ENCODE measurements at places on chromosomes 4 and X.

DNA sequence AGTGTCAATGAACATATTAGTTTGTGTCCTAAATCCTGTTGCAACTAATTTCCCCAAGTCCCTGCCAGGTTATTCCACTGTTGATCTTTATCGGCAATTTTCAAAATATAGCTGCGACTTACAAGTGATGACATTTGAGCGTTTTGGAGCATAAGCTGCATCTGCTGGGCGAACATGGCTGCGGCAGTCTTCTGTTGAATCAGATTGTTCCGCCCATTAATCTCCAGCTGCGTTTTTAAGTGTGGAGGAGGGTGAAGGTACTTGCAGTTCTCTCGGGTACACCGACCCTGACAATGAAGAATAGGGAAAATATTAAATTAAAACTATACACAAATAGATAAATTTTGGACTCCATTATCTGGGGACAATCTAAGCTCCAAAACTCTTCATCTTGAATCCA, 82.7 kb downstream of the MBNL3 start:
- no peak for DNase-seq

GRCh38 chr4:159272273-159273140, 169.6 kb downstream of the RAPGEF2 start:
- peak; percentile 52 for DNase-seq

- peak; percentile 23 for DNase-seq
Measured at GRCh38 chr4:498328-498904, 540 bp downstream of the ZNF721 start.

DNA sequence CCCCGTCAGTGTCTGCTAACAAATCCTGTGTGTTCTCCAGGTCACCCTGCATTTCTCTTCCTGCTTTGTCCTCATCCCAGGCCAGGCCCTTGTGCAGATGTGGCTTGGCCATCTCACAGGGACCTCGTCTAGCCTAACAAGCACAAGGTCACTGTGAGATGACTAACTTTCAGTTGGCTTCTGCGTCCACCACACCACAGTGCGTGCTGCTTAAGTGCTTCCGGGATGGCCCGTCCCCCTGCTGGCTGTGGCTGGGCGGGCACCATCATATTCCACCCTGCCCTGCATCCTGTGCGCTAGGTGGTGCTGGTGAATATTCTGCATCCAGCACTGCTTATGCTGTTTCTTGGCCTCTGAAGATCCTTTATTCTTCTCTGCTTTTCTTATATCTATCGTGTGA, 33.8 kb downstream of the RBBP7 start:
- no peak for DNase-seq

- DNase-seq = no peak
Measured at GRCh38 chrX:149121206-149121920, 383.7 kb downstream of the IDS start.

DNA sequence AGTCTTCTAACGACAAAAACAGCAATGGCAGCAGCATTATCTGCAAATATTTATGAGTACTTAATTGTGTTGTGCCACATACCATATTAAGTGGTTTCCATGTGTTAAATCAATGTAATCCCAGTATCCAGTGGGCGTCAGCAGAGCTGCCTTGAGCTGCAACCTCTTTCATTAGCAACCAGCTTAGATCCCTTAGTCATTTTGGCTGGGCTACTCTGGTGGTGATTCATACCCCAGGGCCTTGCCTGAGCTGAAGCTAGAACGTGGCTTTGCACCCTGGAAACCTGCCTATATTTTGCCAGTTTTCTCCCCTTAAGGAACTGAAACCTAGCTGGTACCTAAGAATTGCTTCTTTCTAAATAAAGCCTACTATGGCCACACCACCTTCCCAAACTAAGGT, 474.3 kb upstream of the FTHL17 start:
- DNase-seq = peak; percentile 69

GRCh38 chrX:30572004-30572403, 5.6 kb downstream of the TASL start:
- no peak for DNase-seq

DNA sequence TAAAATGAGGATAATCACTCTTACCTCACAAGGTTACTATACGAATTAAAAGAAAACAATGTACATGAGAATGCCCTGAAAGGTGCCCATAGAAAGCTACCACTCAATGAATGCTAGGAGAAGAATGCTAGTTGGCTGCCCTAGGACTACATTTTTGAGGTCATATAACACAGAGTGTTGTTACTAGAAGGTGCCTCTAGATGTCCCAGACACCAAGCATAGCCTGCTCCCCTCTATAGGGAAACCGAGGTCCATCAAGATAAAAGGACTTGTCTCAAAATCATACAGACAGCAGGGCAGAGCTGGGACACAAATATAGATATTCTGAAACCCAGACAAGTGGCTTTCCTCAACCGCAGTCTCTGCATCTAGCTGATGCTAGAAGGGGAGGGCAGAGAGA, 147.0 kb upstream of the ARHGEF9 start:
- DNase-seq = no peak

DNA sequence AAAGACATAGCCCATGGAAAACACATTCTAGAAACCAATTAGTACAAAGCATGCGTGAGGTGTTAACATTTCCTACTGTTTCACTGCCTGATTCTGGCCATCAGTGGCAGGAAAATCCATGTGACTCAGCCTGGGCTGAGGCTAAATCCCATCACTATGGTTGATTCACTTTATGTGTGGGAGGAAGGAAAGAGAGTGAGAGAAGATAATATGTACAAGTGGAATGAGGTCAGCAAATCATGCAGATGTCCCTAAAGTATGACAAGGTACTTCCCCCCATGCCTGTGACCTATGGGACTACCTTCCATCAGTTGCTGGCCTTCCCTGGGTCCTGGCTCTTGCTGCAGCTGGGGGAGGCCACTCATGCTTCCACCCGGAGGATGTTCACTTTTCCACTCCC, 64.2 kb upstream of the MAP3K15 start:
- peak; percentile 33 for DNase-seq

DNA sequence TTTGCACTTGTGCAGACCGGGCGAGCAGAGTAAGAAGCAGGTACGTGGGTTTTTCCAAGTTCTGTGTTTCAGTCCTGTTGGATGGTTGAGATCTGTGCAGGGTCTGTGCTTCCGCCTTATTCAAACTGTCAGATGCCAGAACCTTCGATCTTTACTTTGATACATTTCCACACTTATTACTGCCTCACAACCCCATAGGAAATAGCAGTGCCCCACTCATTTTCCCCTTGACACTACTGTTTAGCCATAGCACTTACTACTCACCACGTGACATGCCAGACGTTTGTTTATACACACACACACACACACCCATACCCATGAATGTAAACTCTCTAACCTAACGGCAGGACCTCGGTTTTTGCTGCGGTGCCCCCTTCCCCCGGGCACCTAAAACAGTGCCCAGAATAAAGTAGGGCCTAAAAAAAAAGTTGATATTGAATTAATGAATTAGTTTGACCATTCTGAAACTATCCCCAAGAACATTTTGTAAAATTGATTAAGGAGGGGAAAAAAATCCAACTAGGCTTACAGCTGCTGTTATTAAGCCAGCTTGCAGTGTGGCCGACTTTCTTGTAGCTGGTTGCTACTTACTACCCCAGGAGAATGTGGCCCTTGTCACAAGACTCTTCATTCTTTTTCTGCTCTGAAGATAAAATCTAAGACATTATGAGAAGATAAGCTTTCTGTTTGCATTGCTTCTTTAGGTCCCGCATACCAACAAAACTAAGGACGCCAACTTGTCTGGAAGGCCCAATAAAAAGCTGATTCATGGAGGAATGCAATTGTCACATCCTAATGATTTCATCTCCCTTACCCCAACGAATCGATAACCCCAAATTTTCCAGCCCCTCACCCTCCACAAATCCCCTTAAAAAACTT, 704 bp upstream of the SEPSECS start:
- DNase-seq = peak; percentile 22

DNA sequence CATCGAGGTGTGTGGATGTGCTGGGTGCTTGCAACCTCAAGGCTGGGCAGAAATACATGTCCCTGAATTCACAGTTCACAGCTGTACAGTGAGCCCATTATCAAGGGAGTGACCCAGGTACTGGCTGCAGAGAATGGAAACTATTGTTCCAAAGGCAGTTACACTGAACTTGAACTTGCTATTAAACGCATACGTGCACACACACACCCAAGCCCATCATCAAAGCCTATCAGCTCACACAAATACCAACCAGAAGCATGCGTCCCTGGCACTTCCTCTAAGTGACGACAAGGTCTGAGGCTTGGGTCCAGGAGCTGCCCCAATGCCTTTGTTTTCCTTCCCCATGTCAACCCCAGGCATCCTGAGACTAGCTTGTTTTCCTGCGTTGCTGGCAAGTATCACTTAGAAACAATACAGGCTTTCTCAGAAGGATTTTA, 88.6 kb downstream of the IRF2 start:
- no peak for DNase-seq

DNA sequence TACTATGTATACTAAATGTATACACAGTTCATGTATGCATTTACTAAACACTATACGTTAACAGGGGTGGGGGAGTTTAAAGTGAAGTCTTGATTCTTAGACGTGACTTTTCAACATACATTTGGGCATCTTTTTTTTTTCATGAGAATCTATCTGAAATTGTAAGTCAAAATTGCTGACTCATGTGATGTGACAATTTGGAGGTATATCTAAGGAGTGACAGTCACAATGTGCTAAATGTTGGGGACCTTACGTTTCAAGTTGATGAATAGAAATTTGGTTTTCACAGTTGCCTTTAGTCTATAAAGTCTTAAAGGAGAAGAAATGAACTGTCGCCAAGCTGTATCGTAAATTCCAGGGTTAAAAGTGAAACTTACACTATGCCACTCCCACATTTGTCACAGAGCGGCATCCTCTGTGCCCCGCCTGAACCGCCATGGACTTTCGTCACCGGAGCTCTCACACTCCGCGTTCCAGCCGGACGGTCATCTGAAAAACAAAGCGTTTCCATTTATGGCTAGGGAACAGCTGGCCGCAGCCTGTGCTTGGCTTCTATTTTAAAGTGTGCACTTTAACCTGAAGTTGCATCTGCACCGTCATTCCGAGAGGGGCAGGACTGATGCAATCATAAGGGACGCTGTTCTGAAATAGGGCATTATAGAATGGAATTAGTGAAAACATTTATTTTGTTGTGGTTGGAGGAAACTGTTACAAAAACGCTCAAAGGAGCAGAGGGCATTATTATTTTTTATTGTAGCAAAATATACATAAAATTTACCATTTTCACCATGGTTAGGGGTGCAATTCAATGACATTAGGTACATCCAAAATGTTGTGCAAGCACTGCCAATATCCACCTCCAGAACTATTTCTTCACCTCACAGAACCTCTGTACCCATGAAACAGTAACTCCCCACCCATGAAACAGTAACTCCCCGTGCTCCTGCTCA, 30.9 kb downstream of the PDLIM3 start:
- DNase-seq = peak; percentile 55

DNA sequence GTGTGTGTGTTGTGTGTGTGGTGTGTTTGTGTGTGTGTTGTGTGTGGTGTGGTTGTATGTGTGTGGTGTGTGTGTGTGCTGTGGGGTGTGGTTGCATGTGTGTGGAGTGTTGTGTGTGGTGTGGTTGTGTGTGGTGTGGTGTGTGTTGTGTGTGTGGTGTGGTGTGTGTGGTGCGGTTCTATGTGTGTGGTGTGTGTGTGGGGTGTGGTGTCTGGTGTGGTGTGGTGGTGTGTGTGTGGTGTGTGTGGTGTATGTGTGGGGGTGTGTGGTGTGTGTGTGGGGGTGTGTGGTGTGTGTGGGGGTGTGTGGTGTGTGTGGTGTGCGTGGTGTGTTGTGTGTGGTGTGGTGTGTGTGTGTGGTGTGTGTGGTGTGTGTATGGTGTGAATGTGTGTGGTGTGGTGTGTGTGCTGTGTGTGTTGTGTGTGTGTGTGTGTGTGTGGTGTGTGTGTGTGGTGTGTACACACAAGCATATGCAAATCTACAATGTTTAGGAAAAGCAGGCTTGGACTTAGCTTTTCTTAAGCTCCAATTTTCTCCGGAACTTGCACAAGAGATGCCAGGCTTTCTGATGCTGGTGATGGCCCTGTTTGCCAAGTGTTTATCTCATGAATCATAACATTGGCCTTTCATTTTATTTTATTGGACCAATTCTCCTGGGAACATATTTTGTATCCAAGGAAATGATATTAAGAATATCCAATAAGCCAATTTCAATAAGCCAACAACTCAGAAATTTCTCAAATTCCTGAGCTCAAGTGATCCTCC, 148.7 kb downstream of the SPATA18 start:
- peak; percentile 24 for DNase-seq

DNA sequence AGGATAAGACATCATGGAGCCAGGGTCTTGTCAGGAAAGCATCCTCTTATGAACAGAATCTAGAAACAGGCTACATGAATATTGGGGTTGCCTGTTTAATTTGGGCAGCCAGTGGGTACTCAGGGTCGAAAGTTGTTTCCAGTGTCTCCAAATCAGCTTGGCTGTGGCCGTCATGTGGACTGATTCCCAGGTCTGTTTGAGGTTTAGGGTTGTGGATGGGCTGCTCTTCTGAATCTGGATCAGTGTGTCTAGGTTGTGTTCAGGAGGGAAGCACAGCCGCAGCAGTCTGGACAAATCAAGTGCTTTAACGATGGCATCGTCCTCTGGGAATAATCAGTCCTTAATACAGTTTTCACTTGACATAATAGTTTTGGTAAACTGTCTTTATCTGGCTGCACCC, 94.3 kb downstream of the GATB start:
- DNase-seq = no peak

- DNase-seq = peak; percentile 92
Measured at GRCh38 chrX:22800360-22800759, 199.4 kb upstream of the DDX53 start.

GRCh38 chrX:129462707-129463106, 60.6 kb downstream of the SMARCA1 start:
- DNase-seq = no peak

GRCh38 chrX:22165732-22166457, 106.8 kb upstream of the CBLL2 start:
- DNase-seq = peak; percentile 40

DNA sequence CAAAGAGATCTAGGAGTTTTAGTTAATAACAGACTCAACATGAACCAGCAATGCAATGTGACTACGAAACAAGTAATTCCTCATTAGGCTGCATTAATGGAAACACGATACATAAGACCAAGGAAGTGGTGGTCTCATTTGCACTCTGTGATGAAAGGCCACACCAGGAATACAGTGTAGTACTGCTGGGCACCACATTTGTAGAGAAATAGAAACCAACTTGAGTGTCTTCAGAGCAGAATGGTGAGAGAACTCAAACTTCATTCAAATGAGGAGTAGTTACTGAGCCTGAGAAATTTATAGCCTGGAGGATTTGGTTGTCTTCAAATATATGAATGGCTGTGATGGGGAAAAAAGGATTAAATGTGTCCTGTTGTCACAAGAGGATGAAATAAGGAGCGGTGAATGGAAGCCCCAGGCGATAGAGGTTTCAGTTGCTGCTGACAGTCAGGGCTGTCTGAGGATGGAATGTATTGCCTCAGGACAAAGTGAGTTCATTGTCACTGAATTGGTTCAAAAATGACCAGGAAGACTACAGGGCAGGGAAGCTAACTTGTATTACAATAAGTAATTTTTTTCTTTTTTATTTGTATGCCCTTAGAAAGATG, 50.9 kb downstream of the NFKB1 start:
- DNase-seq = no peak

DNA sequence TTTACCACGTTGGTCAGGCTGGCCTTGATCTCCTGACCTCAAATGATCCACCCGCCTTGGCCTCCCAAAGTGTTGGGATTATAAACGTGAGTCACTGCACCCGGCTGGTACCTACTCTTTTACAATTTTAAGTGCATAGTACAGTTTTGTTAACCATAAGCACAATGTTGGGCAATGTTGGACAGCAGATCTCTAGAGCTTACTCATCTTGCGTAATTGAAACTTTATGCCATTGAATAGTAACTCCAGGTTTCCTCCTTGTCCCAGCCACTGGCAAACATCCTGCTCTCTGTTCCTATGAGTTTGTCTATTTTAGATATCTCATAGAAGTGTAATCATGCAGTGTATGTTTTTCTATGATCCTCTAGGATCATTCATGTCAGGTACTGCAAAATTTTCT, 9.3 kb upstream of the CPE start:
- DNase-seq = peak; percentile 38

All from choroid plexus epithelial cell (primary cell).